ENCODE measurements at places on chromosomes 2 and 18.

DNA sequence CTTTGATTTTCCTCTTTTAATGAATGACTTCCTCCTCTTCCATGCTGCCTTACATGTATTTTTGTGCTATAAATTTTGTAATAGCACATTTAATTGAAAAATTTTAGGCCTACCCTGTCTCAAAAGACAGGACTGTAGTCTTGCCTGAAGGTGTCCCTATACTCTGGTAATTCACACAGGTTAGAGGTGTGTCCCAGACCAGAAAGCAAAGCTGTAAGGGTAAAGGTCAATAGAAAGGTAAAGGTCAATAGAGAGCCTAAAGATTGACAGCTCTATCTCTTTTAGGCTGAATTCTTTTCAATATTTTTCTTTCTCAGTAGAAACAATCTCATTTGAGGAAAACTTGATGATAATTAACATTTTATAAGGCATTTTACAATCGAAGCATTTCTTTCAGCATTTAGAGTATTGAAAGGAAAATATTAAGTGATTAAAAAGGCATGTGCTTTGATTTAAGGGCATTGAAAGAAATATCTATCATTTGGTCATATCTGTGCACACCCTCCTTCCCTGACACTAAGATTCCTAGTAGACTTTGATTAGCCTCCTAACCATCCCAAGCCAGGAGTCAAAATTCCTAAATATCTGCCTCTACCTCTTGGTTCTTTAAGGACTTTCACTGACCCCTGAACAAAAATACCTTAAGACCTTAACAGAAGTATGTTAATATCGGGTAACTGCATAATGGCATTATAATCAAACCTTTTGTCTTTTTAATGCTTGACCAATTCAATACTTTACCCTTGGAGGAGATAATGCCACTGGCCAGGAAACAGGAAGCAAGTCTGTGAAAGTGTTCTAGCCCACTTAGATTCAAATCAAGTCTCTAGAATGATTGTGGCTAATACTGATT is 161.8 kb upstream of the DTNA start:
- no peak for DNase-seq

DNA sequence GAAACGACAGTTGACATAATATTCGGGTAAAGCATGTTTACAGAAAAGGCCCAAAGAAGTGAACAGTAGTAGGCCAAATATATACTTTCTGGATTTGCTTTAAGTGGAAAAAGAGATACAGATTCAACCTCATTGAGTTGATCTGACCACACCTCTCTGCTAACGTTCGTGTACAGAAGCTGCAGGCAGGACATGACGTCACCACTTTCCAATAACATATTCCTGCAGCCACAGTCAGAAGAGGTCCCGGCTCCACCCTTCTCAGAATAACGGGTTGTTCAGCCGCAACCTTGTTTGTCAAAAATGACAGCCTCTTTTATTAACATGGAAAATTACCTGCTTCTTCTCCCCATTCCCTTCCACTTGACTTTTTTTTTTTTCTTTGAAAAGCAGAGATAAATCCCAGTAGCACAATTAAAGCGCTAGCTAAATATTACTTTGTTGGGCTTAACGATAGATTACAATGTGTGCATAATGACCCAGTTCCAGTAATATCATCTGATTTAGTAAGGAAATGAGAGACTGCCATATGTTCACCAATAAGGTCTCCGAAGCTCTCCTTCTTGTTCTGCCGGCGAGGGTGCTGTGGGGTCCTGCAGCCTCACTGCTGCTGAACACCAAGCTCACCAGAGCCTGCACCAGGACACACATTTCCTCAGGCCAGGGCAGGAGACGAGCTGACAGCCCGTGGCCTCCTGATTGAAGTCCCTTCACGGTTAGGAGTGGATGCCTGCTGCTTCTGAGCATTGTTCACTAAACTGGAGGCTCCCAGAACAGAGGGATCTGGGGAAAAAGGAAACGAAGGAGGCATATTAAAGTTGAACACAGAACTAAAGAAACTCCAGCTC is 451.0 kb upstream of the SALL3 start:
- DNase-seq = no peak

GRCh38 chr2:177053716-177054115 is 158.9 kb upstream of the HNRNPA3 start:
- no peak for DNase-seq

DNA sequence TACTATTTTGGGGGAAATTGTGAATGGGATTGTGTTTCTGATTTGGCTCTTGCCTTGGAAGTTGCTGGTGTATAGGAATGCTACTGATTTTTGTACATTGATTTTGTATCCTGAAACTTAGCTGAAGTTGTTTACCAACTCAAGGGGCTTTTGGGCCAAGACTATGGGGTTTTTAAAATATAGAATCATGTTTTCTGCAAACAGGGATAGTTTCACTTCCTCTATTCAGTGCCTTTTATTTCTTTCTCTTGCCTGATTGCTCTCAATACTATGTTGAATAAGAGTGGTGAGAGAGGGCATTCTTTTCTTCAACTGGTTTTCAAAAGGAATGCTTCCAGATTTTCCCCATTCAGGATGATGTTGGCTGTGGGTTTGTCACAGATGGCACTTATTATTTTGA is 1383.8 kb upstream of the ACVR2A start:
- DNase-seq = no peak

GRCh38 chr18:55264108-55264507 is 304.8 kb upstream of the CCDC68 start:
- no peak for DNase-seq

DNA sequence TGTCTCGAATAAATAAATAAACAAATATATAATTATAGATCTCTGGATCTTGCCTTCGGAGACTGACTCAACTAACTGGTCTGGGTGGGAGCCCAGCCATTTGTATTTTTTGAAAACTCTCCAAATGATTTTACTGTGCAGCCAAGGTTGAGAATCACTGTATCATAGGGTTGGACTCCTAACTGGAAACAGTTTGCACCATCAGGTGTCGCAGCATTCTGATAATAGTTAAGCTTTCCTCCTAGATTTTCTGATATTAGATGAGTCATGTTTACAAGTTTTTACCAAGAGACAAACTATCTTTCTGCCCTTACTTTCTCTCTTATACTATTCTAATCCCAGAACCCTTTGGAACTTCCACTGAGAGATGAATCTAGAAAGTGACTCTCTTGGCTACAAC is 16.8 kb downstream of the IL37 start:
- DNase-seq = no peak

GRCh38 chr2:170680172-170680941 is 34.8 kb upstream of the SP5 start:
- DNase-seq = no peak

DNA sequence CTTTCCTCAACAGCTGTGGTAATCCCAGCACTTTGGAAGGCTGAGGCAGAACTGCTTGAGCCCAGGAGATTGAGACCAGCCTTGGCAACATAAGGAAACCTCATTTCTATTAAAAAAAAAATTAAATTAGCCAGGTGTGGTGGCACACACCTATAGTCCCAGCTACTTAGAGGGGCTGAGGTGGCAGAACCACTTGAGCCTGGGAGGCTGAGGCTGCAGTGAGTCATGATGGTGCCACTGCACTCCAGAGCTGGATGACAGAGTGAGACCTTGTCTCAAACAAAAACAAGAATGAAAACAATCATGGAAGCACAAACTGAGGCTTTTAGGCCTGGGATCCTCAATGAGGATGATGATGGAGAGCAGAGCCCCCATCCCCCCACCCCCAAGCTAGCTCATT is 19.8 kb downstream of the GAREM1 start:
- no peak for DNase-seq

DNA sequence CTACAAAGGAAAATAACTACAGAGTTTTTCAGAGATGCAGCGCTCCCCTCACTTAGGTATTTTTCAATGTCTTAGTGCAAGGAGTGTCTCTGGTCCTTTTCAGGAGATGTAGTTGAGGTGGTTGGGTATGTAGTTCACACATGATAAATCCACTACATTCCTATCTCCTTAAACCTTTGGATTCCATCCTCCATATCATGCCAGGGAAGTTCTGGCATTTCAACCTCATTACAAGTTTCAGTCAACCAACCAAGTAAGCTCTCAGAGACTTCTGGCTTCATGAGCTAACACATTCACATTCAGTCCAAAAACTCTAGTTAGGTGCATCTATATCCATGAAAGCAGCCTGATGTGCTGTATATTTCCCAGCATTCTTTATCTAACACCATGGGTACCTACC is 47.3 kb downstream of the MAP3K20 start:
- no peak for DNase-seq

- DNase-seq = no peak
Measured at GRCh38 chr2:127388423-127389164, 819 bp upstream of the MAP3K2 start.

DNA sequence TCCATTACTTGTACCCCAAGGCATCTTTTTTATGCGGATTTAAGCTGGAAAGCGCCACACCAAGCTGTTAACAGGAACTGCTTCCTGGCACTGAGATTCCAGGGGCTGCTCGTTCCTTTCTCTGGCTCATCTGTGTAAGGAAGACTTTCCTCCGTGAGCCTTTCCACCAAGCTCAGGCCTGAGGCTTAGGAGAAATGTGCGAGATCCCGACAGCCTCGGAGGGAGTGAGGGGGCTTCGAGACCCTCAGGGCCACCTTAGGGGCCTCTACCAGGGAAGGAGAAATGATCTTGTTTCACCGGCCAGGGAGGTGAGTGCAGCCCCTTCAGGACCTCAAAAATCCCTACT is 17.1 kb downstream of the B3GNT7 start:
- DNase-seq = no peak

- no peak for DNase-seq
Measured at GRCh38 chr18:13222856-13223281, 4.3 kb downstream of the LDLRAD4 start.

- DNase-seq = no peak
Measured at GRCh38 chr2:223642506-223642905, 40.3 kb upstream of the SCG2 start.

Data from stimulated activated CD8-positive, alpha-beta memory T cell treated with anti-CD3 and anti-CD28 coated beads, Interleukin-7, amount 100 ng/mL, for 1 hour (primary cell).